ENCODE measurements at places on chromosomes 3 and 15. TPM values are rescaled to one million over a fixed set of nuclear protein-coding genes. Genes with fewer than 3 reads are reported as not detected.

ANKRD63 gene
- polyA plus RNA-seq, result not detected

COPB2 gene
- polyA plus RNA-seq, result 15.4 TPM

PEX5L gene
- 0.01 TPM for polyA plus RNA-seq

CHRNB4 gene
- 0.01 TPM for polyA plus RNA-seq

RBPMS2 gene
- 200 TPM for polyA plus RNA-seq

Measured in heart right ventricle (tissue), 16 donors.